ENCODE measurements at places on chromosomes 2 and 18.

- no peak for DNase-seq
These were observed 46.4 kb downstream of the ZNF804A start for GRCh38 chr2:184644685-184645084.

DNA sequence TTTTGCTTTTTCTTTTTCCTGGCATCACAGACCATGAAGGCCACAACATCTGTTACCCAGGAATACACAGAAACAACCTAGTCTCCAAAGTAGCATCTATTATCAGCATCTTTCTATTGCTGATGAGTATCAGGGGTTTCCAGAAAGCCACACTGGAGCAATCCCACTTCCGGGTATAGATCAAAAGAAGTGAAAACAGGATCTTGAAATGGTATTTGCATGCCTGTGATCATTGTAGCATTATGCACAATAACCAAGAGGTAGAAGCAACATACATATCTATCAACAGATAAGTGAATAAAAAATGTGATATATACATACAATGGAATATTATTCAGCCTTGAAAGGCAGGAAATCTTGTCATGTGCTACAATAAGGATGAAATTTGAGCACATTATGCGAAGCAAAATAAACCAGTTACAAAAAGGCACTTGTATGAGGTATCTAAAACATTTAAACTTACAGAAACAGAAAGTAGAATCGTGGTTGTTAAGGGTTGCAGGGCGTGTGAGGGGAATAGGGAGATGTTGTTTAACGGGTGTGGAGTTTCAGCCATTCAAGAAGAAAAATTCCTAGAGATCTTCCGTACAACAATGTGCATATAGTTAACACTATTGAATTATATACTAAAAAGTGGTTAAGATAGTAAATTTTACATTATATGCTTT, 115.1 kb downstream of the KCNE4 start:
- no peak for DNase-seq

DNA sequence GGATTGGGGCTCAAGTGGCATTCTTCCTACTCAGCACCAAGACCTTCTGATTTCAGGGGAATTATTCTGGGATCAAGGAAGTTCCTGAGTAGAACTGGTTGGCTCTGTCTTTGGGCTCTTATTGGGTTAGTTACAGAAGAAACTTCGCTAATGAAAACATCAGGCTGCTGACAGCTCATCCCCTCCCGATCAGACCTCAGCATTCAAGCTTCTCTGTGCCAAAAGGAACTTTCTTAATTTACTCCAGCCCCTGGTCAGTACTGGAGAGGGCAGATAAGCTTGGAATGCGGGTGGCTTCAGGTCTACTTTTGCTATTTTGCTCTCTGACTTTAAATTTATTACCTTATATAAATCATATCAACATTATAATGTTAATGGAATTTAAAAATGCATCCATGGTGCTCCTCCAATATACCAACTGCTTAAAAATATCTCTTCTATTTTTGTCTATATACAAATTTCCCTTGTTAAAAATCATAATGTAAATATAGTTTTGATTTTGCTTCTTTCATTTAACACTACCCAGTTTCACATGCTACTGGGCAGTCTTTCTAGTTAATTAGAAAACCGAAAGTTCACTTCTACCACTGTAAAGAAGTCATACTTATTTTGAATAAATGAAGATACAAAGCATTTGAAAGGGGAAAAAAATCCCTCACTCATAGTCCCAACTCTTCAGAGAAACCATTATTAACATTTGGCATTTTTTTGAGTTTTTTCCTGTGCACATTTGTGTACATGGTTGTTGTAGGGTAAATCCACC, 34.4 kb downstream of the PCARE start:
- no peak for DNase-seq

DNA sequence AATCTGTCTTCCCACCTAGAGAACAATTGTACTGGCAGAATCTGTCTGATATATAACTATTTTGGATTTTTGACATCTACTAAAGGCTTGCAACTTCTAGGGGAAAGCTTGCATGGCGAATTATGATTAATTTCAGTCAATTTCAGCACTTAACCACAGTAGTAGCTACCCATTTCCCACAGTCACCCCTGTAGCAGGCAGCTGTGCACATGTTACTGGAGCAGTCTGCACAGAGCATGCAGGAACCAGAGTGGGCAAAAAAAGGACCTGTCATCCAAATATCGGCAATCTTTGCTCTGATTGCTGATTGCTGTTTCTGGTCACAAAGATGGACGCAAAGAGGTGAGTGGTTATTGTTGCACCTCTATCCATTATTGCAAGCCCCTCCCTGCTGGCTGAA, 473.3 kb downstream of the SPAG16 start:
- no peak for DNase-seq

DNA sequence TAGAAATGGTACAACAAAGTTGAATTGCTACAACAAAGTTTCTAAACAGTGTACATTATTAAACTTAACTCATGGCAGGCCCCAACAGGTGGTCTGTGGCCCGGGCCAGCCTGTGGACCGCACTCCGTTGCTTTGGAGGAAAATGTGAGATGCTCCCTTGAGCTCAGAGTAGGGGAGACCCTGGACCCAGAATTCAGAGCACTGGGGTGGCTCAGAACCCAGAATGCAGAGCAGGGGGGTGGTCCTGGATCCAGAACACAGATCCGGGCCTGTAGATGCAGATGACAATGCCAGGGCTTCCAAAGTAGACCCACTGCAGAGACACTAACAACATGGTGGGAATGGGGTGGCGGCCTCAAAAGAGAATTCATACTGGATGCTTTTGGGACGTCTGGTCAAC, 311.0 kb downstream of the NDUFA10 start:
- DNase-seq: no peak

- DNase-seq: no peak
These were observed 124.1 kb downstream of the MMADHC start for GRCh38 chr2:149463328-149464002.

- no peak for DNase-seq
These were observed 1089.5 kb downstream of the LRP1B start for GRCh38 chr2:141041281-141041680.

GRCh38 chr18:76894566-76895346, 72.4 kb downstream of the ZNF236 start:
- DNase-seq: no peak

- DNase-seq: no peak
These were observed 223.6 kb downstream of the CDH20 start for GRCh38 chr18:61556862-61557261.

DNA sequence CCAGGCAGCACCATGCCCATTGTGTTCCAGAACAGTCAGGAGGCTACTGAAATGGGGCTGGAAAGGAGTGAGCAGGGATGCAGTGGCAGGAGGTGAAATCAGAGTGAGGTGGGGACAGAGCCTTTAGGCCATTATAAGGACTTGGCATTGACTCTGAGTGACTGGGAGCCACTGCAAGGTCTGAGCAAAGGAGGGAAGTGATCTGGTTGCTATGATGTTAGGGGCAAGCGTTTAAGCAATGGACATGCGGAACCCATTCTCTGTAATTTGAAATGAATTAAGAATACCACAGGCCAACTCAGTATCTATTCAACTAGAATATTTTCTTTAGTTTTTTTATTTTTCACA, 98.2 kb downstream of the DPP4 start:
- no peak for DNase-seq

- DNase-seq: no peak
These were observed 112.8 kb upstream of the RASGRP3 start for GRCh38 chr2:33363325-33364298.

- no peak for DNase-seq
These were observed 75.2 kb downstream of the TMEFF2 start for GRCh38 chr2:192119536-192119935.

DNA sequence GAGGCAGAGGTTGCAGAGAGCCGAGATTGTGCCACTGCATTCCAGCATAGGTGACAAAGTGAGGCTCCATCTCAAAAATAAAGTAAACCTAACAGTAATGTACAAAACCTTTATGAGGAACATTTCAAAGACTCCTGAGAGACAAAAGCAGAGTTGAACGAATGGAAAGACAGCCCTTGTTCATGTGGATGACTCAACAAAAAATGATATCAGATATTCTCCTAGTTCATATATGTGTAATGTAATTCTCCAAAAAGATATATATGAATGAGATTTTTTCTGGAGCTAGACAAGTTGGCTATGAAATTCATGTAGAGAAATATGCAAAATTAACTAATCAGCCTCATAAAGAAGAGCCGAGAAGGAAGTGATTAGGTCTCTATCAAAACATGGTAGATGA, 61.7 kb downstream of the KIAA1328 start:
- no peak for DNase-seq

- DNase-seq: no peak
These were observed 425.3 kb downstream of the ZEB2 start for GRCh38 chr2:144094408-144095151.

DNA sequence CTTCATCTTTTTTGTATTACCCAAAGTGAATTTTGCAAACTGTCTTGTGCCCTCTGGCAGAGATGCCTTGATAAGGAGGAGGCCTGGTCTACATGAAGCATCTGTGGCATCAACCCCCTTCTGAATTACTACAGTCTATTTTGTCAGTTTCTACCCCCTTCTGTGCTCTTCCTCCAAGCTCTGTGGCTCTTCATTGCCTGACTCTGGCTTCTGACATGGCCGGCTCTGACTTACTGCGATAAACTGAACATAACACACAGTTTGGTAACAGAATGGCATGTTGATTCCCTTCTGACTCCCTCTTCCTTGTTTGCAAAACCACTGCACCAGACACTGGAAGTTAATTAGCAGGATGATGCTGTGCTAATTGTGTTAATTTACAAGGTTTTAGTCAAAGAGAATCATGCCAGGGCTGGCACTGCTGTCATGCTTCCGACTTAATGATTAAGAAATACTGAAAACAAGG, 122.5 kb downstream of the FIGN start:
- no peak for DNase-seq

DNA sequence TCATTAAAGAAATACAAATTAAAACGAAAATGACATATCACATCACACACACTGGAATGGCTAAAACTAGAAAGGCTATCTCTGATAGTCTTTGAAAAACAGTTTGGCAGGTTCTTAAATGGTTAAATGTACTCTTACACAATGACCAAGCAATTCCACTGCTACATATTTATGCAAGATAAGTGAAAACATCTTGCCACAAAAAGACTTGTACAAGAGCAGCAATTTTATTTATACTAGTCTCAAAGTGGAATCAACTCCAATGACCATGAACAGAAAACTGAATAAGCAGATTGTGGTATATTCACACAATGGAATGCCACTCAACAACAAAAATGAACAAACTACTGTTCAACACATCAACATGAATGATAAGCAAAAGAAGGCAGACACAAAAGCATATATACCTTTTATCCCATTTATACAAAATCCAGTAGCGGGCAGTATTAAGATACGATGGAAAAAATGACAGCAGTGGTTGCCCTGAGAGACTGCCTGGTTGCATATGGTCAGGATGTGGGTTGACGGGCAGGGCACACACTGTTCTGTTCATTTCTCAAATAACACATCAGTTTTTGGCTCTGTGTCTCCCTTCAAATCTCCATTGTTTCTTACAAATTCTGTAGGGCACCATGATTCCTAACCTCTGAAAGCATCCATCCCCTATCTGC, 25.4 kb downstream of the SP100 start:
- DNase-seq: no peak

DNA sequence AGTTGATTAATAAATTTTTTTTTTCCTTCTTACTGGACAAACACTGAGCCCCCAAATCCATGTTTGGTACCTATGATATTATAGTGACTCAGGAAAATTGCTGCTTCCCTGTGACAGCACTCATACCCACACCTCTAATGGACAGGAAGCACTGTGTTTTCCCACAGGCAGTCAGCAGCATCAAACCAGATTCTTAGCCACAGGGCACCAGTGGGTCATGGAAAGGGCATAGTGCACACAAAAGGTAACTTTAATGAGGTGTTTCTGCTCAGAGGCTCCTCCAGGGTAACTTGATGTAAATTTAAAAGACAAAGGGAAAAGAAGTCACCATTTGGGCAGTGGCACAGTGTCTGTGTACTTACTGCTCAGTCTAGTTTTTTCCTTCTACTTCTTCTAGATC, 34.1 kb downstream of the SERPINB11 start:
- no peak for DNase-seq

GRCh38 chr2:170525566-170525900, 189.6 kb upstream of the SP5 start:
- DNase-seq: no peak

GRCh38 chr2:143742581-143742980, 613.4 kb downstream of the ARHGAP15 start:
- no peak for DNase-seq

DNA sequence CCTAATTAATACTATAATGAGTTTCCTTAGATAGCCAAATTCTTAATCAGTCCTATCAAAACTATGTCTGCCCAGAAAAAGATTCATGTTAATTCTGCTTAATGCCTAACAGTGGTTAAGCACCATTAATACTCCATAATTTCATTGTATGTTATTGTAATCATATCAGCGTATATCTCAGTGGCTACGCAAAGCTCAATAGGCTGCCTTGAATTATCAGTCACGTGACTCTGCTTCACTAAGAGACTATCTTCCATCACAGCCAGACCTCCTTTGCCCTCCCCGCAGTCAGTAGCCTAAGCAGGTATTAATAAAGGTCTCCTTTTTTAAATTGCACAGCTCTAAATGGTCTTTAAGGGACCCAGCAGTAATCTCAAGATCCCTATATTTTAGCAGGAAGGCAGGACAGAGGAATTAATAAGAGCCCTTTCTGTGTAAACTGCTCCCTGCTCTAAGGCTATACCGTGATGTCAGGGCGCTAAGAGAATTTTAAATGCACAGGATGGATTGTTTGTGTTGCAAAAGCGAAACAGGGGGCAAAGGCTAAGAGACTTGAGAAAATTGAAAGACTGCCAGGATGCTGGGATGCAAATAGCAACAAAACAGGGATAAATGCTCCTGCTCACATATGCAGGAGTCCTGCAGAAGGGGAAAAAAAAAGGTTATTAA, 215.6 kb upstream of the POU3F3 start:
- no peak for DNase-seq

GRCh38 chr2:28325173-28325566, 67.5 kb upstream of the FOSL2 start:
- DNase-seq: no peak

All from HuH-7 (cell line).